Endothelial cell of coronary artery (primary cell): ENCODE measurements at places on chromosomes 11 and 22. TPM values are rescaled to one million over a fixed set of nuclear protein-coding genes. Genes with fewer than 3 reads are reported as not detected.

PKNOX2 gene
- not detected in 2 replicates for total RNA-seq

NOX4 gene
- total RNA-seq = 19.8 and 27.5 TPM in 2 replicates

PGA5 gene
- total RNA-seq = not detected in 2 replicates

RAB38 gene
- 2.0 and 2.7 TPM in 2 replicates for total RNA-seq

BATF2 gene
- 0.36 and 0.75 TPM in 2 replicates for total RNA-seq

JOSD1 gene
- total RNA-seq = 56.3 and 61.4 TPM in 2 replicates
